ENCODE measurements at places on chromosomes 11 and 22.
A peak's percentile ranks its signal among the peaks of the same experiment; 100 is the strongest.

- peak; percentile 98 for DNase-seq
Observed at GRCh38 chr11:96162816-96163499, 180.0 kb downstream of the MAML2 start.

DNA sequence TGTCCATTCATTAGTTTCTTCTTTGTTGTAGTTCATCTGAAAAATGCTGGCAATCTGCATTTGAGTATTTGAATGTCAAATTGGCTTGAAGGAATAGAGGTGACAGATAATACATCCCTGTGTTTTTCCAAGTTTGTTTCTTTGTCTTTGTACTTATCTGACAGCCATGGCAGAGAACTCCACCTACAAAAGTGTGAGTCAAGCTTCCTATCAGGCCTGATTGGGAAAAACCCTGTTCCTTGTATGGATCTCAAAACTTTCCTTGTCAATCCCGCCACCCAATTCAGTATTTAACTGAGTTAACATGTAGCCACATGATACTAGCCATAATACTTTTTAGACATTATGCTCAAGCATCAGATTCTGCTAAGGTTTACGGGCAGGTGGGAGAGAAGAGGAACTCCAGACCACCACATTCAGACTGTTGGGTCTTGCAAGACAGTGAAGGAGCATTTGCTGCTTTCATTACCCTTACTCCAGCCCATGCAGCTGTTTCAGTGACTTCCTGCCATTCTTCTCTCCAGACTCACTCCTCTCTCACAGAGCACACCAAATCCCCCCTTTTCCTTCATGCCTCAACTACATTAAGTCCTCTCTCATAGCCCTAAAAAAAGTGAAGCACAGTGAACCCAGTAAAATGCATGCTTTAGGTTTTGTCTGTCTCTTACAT is 65.9 kb downstream of the BLID start:
- no peak for DNase-seq

DNA sequence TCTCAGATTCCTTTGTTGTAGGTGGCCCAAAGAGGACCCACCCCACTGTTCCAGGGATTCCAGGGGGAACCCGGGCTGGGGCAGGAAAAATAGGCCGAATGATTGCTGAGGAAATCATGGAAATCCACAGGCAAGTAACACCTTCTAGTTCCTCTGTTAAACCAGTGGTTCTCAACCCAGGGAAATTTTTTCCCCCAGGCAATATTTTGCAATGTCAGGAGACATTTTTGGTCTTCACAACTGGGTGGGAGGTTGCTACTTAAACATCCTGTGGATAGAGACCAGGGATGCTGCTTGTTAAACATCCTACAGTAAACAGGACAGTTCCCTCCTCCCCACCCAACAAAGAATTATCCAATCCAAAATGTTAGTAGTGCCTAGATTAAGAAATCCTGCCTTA is 84.7 kb downstream of the BTBD10 start:
- no peak for DNase-seq

DNA sequence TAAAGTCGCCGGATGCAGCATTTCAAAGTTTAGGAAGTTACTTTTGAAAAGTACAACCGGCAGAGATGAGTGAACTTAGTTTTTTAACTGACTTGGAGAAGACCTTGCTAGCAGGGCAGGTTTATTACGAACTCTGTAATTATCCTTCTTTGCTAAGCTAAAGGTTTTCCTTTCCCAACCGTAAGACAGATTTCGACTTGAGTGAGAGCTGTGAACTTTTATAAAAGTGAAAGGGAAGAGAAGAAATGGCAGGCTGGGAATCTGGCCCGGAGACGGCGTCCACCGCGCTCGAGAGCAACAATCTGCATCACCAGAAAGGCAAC is 659 bp upstream of the TEAD1 start:
- DNase-seq, result no peak

DNA sequence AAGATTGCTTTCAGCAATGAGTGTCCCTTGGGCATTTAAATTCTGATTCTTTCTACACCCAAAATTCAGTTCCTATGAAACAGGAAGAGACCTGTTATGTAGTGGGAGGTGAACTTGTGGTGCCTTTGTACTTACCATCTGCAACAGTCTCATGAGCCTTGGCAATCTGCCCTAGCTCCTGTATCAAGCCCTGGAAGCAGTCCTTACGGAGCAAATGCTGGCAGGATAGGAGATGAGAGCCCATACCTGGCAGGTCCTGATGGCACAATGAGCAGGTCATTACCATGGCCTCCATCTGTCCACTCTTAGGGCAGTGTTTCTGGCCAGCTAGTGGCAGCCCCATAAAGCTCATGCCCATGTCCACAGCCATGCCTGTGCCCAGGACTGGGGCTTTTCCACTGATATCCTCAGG is 10.8 kb downstream of the TRIM66 start:
- DNase-seq, result no peak

GRCh38 chr11:81963018-81963417 is 770.6 kb downstream of the FAM181B start:
- DNase-seq, result peak; percentile 13

DNA sequence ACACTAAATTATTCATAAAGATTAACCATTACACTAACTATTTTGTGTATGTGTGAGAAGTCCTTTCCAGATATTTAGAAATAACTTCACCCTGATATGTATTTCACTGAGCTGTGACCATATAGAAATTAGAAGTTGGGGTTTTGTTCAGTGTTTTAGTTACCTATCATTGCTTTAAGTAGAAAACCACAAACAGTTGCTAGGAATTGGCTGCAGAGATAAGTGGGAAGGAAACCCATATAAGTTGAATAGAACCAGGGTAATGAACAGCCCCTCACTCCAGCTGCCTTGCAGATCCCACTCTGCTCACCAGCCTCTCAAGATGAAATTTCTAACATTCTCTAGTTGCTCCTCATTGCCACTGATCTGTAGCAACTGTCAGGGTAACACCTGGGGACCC is 10.3 kb downstream of the SRSF8 start:
- DNase-seq, result no peak

- no peak for DNase-seq
Observed at GRCh38 chr11:123558536-123559315, 95.7 kb downstream of the SCN3B start.

DNA sequence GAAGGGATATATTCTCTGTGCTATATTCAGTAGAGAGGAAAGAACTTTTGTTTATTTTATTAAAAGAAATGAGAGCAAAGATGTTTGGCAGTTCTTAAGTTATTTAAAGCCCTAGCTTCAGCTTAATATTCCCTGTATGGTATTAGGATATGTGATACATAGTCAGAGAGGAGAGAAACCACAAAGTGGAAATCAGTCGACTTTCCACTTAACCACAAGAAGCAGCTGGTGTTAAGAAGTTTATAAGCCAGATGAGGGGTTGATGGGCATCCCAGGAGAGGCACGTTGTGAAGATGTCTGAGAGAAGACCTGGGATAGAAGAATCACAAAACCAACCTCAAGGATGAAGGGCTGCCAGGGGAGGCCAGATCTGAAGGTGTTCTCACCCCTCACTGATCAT is 23.3 kb upstream of the PHF21B start:
- DNase-seq, result no peak

GRCh38 chr22:40678493-40679248 is 613 bp upstream of the MCHR1 start:
- DNase-seq, result no peak

DNA sequence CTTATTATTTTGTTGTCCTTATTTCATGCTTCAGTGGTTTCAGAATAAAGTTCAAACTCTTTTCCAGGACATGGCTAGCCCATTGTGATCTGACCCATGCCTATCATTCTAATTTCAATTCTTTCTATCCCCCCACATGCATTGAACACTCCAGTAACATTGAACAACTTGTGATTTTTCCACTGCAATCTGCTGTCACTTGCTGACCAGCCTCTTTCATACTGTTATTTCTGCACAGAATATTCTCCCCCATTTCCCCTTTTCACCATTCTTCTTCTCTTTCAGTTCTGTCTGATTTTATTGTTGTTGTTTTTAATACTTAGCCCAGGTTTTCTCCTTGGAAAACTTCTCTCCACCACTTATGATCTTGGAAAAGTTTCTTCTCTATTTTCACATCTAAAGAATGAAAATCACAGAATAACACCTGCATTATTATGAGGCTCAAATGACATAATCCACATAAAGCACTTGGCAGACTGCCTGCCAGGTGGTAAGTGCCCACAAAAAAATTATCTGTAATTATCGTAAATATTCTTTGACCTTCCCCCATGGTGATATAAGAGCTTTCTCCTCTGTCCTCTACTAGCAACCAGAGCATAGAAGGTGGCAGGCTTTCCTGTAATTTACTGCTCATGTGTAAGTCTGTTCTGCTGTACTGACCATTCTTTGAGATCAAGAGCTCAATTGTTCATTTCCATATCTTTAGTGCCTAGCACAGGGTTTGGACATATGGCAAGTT is 51.9 kb upstream of the EED start:
- DNase-seq, result no peak
